ENCODE measurements at places on chromosomes 5 and 9.

GRCh38 chr5:6856653-6857052 is 143.4 kb downstream of the TENT4A start:
- no peak for DNase-seq

- DNase-seq = no peak
Observed at GRCh38 chr5:5014586-5015235, 125.4 kb upstream of the ADAMTS16 start.

- no peak for DNase-seq
Observed at GRCh38 chr5:119820016-119820415, 190.7 kb downstream of the FAM170A start.

- peak; percentile 44 for DNase-seq
Observed at GRCh38 chr5:43121913-43122484, 1.3 kb downstream of the ZNF131 start.

DNA sequence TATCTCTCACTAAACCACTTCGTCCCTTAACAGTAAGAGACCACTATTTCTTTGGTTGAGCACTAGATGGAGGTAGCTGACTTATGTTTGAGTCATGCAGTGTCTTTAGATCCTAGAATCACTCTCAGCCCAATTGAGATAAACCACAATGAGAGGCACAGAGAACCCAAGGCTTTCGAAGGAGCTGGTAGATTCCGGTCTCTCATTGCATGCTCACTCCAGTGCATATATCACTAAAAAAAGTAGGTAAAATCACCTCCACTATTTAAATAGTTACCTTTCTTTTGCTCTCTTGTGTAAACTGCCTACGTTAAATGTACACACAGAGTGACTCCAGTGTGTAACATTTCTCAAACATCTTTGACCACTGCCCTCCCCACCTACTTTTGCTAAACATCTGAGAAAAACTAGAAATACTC is 27.6 kb downstream of the ACTL7A start:
- peak; percentile 25 for DNase-seq

GRCh38 chr5:69090158-69090557 is 3.7 kb upstream of the SLC30A5 start:
- peak; percentile 81 for DNase-seq

- DNase-seq = no peak
Observed at GRCh38 chr9:23630488-23630887, 195.6 kb downstream of the ELAVL2 start.

Data from hematopoietic multipotent progenitor cell treated with erythropoietin and hydrocortisone succinate and interleukin-3 and kit ligand, for 8 days (in vitro differentiated cells).